ENCODE measurements at places on chromosomes 13 and 19.

DNA sequence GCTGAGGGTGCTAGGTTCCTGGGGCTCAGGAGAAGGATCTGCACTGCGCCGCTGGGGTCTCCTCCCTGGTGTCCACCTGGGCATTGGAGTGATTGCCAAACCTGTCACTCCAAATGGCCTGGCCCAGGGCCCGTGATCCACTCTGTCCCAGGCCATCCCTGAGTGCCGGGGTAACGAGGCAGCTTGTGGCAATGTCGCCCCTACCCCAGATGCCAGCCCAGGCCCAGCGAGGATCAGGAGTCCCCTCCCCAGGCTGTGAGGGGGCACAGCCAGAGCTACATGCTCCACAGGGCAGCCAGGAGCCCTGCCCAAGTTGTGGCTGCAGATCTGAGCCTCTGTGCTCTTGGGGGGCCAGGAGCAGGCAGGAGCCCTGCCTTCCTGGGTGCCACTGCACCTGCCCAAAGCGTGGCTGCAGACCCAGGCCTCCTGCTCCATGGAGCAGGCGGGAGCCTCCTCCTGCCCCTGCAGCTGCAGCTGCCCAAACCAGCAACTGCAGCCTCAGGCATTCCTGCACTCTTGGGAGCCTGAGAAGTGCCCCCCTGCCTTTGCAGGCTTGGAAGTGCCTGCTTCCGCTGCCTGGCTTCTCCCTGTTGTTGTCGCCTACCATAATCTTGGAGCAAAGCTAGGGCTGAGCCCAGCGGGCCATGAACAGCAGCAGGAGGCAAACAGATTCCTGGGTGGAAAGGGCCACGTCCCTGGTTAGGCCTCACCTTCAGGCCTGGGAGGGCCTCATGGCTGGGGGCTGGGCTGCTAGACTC lies 4.6 kb downstream of the IGFL4 start:
- no peak for DNase-seq

GRCh38 chr19:1884291-1884718 lies 991 bp downstream of the ABHD17A start:
- DNase-seq = no peak

GRCh38 chr13:73765651-73766384 lies 368.4 kb downstream of the KLF12 start:
- peak; percentile 85 for DNase-seq

- DNase-seq = no peak
Observed at GRCh38 chr13:102298051-102298450, 103.8 kb downstream of the FGF14 start.

GRCh38 chr19:33427801-33428626 lies 54.5 kb downstream of the CEBPG start:
- no peak for DNase-seq

DNA sequence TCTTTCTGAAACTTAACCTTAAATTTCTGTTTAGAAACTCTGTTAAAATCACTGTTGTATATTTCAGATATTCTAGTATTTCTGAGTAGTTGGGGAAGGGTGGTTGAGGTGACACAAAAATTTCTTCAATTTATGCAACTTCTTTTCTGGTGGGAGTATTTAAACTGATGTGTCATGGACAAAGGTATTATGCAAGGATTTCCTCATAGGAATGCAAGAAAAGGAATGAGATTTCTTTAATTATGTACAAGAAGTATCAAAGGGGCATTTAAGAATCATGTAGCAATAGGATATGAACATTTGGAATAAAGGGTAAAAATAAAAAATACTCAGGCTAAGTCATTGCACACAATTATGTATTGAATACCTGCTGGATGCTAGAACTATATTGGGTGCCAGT lies 575.8 kb upstream of the KLF12 start:
- DNase-seq = no peak

GRCh38 chr13:93338906-93339305 lies 112.3 kb downstream of the GPC6 start:
- no peak for DNase-seq

- no peak for DNase-seq
Observed at GRCh38 chr19:42068361-42068755, 1.6 kb downstream of the GRIK5 start.

GRCh38 chr13:54144828-54145227 lies 1116.2 kb downstream of the OLFM4 start:
- no peak for DNase-seq

DNA sequence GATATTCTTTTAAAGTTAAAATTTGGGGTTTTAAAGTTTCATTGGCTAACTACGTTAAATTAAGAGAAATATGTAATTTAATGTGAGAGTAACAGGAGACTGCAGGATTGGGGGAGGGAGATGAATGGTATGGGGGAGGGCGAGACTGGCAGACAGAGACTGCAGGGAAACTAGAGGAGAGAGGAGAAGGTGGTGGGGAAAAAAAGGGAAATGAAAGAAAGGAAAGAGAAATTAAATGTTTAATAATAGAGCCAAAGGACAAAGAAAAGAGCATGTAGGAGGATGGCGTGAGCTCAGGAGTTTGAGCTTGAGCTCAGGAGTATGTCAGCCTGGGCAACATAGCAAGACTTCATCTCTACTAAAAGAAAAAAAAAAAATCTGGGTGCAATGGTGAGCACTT lies 115.9 kb downstream of the RFC3 start:
- DNase-seq = no peak

GRCh38 chr19:10389863-10390262 lies 9.5 kb upstream of the TYK2 start:
- DNase-seq = no peak

DNA sequence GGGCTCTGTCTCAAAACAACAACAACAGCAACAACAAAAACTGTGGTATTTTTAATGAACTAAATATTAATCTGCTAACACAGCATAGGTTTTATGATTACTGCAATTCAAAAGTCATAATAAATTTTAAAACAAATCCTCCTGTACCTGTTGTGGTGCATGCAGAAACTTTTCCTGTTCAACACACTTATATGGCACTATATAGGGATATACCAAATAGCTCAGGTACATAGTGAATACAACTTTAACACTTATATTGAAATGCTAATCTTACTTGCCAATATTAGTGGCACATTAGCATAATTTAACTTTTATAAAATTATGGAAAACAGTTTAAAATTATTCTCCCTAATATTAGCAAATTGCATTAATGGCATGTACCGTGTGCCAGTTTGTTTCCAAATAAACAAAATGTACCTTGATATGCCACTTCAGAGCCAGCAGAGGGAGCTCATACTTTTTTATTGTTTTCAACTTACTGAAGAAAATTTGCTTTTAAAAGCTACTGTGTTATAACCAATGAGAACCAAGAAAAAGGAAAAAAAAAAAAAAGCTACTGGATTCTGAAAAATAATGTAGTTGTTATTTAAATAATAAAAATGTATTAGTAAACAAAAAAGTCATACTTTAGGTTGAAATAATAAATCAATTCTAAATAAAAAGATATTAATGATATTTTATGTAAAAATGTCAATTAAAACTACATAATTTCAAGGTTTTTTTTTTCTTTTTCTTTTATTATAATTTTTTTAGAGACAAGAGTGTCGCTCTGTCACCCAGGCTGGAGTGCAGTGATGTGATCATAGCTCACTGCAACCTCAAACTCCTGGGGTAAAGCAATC lies 18.0 kb upstream of the RBM26 start:
- DNase-seq = peak; percentile 14

GRCh38 chr13:111074826-111075225 lies 40.3 kb upstream of the ARHGEF7 start:
- DNase-seq = no peak

DNA sequence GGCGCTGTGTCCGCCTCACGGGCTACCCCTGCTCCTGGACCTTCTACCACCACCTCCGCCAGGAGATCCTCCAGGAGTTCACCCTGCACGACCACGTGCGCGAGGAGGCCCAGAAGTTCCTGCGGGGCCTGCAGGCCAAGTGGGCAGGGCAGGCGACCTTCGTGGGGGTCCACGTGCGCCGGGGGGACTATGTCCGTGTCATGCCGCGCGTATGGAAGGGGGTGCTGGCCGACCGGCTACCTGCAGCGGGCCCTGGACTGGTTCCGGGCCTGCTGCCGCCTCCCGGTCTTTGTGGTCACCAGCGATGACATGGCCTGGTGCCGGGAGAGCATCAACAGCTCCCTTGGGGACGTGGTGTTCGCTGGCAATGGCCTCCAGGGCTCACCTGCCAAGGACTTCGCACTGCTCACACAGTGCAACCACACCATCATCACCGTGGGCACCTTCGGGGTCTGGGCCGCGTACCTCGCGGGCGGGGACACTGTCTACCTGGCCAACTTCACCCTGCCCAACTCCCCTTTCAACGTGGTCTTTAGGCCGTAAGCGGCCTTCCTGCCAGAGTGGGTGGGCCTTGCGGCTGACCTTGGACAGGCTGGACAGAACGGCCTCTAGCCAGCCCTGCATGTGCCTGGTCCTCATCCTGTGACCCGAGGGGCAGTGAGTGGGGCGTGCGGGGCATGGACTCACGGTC lies 7.8 kb upstream of the NTN5 start:
- no peak for DNase-seq

DNA sequence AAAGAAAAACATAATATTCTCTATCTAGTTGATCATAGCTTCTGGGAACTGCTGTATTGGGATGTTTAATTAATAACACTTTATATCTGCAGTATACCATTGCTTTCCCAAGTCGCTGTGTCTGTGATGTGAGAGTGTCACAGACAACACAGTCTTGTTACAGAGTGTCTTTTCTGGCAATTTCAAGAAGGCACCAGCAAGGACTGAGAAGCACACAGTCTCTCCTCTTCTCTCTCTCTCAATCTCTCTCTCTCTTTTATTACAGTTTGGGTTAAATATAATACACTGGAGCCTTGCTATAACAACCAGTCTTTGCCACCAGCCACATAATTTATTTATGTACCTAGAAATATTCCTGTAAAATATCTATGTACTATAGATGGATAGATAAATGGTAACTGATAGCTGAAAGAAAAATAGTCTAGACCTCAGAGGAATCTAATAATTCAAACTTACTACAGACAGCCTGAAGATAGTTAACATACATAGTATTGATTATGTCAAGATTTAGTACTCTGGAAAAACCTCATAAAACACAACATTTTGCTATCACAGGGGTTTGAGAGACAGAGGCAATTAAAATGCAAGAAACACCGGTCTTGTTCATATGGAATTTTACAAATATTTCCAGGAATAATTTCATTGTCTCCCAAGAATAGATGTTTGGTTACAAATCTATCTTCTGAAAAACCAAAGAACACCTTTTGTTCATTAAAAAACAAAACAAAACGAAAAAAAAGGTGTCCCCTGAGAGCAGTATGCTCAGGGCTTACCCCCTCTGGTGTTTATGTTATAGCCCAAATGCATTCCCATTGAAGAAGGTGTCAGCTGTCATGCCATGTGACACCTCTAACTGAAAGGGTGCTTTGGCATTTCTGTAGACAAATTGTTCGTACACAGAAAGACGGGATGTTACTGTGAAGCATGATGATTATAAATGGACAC lies 507.8 kb downstream of the TBC1D4 start:
- no peak for DNase-seq

DNA sequence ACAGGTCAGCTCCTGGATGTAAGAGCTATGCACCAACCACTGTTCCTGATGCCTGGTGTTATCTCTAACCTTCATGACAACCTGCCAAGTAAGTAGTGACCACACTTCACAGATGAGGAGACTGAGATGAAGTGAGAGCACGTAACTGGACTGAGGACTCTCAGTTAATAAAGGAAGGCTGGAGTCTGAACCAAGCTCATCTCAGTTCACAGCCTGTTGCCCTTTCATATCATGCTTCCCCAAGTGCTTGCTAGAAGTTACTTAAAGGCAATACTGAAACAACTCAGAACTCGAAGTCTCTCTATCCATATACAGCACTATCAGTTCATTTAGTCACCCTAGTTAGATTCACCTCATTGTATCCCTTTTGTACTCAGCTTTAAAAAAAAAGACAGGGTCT lies 119.7 kb downstream of the ABCC4 start:
- DNase-seq = no peak

DNA sequence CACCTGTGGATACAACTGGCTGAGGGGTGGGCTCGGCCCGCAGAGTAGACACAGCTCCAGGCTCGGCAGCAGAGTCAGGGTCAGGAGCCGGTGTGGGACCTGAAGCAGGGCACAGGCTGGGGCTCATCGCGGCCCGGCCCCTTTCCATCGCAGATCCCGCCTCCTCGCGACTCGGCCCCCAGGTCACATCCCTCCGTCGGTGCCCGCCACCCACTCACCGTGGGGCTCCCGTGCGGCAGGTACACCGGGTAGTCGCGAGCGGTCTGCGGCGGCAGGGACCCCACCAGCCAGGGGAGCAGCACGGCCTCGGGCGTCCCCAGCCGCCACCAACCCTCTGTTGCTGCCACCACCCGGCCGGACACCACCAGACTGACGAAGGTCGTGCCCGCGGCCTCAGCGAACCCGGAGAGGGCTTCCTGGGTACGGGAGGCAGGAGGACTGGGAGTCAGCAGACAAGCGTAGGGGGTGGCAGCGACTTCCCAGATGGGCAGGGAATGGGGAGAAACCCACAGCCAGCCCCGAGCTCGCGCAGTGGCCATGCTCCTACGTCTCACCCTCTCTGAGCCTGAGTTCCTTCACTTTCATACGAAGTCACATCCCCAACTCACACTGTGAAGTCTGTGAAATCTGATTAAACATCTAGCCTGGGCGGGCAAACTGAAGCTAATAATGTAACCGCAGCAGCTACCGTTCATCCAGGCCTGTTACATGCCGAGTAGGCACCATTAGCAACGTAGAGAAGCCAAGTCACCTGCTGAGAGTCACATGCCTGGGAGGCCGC lies 3.7 kb downstream of the FUZ start:
- no peak for DNase-seq

GRCh38 chr19:44635581-44636438 lies 7.9 kb upstream of the PVR start:
- no peak for DNase-seq

- no peak for DNase-seq
Observed at GRCh38 chr13:45807520-45808099, 43.9 kb downstream of the SIAH3 start.

DNA sequence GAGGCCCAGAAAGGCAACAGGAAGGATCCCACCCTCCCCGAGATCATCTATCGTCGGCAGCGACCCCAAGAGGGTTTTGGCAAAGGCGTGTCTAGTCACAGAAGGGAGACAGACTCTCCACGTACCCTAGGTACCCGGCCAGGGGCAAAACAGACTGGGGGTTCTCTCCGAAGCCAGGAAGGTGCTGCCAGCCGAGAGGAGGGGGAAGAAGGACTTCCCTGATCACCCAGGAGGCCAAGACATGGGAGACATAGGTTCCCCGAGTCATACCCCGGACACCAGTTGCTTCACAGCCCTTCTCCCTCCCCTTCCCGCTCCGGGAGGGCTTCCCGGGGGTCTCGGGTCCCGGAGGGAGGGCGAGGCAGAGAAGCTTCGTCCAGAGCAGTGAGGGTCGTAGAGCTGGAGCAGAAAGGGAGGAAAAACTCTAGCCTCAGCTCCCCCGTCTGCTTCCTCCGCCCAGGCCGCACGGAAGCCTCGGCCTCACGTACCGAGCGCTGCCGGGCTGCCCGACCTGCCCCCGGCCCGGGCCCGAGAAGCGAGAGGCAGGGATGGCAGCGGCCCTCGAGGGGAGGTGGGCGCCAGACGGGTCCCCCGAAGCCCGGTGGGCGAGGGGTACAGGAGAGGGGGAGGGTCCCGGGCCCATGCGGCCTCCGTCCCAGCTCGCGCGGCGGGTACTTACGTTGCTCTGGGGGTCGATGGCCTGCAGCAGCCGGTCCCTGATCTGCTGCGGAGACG lies 644 bp downstream of the MED26 start:
- DNase-seq = no peak

All from NCI-H2227 treated with DMSO at 0.1 percent for 48 hours (cell line).